ENCODE measurements at places on chromosomes 11 and 22.

GRCh38 chr11:68924073-68924925, 20.6 kb downstream of the IGHMBP2 start:
- DNase-seq = no peak

DNA sequence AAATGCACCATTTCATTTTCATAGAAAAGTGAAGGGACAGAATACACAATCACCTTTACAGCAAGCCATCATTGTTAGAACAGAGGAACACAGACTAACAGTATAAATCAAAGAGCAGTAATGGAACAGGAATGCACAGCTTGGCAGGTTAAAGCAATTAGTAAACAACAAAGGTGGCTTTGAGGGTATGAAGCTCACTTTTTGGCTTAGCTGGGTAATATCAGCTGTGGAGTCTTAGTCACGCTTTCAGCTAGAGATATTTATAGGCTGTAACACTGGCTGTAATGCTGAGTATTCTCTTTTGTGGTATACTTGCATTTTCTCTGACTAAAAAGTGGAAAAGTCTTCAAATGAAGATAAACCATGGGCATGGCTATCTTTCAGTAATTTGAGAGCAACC, 1780.5 kb downstream of the LRRC4C start:
- no peak for DNase-seq

- no peak for DNase-seq
Measured at GRCh38 chr11:112082729-112083128, 3.8 kb downstream of the TIMM8B start.

DNA sequence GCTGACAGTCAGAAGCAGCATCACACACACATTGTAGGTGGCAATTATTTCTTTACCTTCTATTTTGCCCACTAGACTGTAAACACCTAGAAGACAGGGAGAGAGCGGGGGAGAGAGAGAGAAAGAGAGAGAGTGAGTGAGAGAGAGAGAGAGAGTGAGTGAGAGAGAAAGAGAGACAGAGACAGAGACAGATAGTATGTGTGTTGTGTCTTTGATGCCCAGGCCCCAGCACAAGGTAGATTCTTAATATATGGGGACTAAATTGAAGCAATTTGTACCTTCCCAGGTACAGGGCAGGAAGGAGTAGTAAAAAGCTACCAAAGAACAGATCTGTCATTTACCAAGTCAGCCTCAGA, 163.7 kb downstream of the PKNOX2 start:
- no peak for DNase-seq

DNA sequence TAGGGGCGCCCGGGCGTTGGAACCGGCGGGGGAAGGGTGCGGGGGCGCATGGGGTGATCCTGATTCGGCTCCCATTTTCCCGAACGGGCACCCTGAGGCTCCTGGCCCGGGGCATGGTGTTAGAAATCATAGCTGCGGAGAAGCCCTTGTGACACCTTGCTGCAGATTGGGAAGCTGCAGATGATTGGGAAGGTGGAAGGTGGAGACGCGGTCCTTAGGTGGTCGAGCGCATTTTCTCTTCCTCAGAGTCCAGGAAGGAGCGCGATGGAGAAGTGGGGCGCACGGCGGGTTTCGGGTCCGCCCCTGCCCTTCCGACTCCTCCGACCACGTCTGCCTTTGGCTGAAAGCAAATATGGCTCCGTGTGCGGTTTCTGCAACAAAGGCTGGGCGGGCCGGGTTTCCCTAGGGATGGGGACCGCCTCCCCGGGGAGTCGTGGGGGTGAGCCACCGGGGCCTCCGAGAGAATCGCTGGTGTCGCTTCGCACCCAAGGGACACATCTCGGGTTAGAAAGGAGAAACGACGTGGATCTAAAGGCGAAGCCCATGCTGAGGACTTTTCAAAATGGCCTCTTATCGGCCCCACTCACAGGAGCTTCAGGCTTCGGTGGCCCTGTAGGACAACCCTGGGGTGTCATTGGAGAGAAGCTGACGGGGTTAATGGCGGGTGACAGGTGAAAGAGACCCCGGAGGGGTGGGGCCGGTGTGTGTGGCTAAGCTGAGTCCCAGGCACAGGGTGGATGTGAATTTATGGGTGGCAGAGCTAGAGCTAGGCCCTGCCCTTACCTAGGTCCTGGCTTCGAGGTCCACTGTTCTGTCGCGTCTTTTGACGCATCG, 707 bp upstream of the FTH1 start:
- DNase-seq = no peak

DNA sequence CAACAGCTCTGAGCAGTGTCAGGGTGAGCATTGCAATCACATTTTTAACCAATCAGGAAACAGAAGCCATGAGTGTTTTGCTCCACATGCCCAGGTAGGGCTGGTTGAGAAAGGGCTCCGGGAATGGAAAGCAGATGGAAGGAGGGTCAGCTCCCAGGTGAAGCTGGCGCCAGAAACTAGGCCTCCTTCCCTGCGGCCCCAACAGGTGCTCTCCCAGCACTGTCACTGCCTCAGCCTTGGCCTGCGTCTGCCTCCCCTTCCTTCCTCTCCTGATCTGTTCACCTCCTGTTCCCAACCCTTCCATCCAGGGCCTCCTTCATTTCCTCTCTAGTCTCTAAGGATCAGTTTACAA, 4.6 kb upstream of the VSIG10L2 start:
- DNase-seq = no peak

DNA sequence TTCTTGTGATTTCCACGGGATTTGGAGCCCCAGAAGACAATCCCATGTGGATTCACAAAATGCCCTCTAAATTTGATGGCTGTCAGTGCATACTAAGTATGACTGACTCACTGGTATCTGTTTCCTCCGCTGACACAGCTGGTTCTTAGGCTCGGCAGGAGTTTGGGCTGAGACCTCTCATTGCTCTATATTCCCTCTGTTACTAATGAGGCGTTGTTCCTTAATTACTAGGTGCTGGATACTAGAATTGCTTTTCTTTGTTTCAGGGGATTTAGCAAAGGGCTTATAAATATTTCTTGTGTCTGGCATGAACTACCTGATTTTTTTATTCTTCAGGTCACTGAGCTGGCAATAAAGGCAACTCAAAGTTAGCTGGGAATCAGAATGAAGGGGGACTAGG, 53.2 kb upstream of the EHF start:
- no peak for DNase-seq
